ENCODE measurements at places on chromosomes 2 and 18.

DNA sequence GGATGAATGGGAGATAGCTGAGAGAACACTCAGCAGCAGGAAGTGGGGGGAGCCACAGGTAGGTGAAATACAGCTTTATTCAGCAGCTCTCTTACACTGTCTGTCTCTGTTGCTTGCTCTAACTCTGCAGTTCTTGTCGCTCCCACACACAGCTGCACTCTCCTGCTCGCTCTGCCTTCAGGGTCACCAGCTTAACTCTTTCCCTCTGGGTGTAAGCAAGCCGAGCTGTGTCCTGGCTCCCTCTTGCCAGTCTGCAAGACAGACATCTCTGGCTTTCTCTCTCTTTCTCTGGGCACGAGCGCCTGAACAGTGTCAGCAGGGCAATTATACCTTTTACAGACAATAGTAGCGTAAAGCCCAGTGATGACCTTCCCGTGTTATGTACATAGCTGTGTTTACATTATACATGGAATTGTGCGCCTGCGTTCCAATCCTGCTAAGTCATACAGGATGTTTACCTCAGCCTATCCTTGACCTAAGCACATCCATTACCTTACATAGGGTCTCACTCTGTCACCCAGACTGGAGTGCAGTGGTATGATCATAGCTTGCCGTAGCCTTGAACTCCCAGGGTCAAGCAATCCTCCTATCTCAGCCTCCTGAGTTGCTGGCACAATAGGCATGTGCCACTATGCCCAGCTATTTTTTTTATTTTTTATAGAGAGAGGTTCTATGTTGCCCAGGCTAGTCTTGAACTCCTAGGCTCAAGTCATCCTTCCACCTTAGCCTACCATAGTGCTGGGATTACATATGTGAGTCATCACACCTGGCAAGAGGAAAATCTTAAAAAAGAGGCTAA lies 57.8 kb upstream of the CHN1 start:
- DNase-seq = no peak

- no peak for DNase-seq
These were observed 13.0 kb upstream of the DLX1 start for GRCh38 chr2:172072303-172072702.

DNA sequence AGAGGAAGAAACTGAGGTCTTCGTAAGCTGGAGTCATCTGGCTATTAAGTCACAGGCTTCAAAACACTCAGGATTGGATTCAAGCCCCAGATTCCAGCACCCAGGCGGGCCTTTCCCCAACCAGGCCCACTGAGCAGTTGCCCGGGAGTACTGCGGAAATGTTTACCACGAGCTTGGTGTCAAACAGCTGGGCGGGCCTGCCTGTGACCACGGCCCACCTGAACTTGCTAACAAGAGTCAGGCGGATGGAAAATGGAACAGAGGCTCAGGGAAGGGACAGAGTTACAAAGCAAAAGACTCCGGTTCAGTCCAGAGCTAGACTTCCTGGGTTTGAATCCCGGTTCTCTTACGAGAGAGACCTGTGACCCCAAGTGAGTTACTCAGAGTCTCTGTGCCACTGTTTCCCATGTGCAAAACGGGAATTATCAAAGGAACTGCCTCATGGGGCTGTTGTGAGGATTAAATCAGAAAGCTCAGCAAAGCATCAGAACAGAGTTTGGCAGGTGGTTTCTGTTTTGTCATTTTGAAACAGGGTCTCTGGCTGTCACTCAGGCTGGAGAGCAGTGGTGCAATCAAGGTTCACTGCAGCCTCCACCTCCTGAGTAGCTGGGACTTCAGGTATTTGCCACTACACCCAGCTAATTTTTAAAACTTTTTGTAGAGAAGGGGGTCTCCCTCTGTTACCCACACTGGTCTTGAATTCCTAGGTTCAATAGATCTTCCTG lies 49.0 kb upstream of the TFCP2L1 start:
- DNase-seq = no peak

- no peak for DNase-seq
These were observed 5.8 kb downstream of the DPYSL5 start for GRCh38 chr2:26853751-26854150.

GRCh38 chr18:7133181-7133580 lies 15.6 kb upstream of the LAMA1 start:
- no peak for DNase-seq

GRCh38 chr2:134836986-134837385 lies 1.4 kb upstream of the ACMSD start:
- DNase-seq = no peak

DNA sequence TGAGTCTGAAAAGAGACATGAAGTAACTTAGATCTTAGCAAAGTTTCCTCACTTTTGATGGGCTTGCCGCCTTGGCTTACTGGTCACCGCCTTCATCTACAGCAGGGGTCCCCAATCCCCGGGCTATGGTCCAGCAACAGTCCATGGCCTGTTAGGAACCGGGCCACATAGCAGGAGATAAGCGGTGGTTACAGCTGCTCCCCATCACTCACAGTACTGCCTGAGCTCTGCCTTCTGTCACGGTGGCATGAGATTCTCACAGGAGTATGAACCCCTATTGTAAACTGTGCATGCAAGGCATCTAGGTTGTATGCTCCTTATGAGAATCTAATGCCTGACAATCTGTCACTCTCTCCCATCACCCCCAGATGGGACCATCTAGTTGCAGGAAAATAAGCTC lies 72.9 kb downstream of the BIN1 start:
- no peak for DNase-seq

- DNase-seq = no peak
These were observed 21.2 kb upstream of the NTSR2 start for GRCh38 chr2:11691076-11691660.

GRCh38 chr2:41540272-41540998 lies 507.4 kb upstream of the PKDCC start:
- DNase-seq = no peak

DNA sequence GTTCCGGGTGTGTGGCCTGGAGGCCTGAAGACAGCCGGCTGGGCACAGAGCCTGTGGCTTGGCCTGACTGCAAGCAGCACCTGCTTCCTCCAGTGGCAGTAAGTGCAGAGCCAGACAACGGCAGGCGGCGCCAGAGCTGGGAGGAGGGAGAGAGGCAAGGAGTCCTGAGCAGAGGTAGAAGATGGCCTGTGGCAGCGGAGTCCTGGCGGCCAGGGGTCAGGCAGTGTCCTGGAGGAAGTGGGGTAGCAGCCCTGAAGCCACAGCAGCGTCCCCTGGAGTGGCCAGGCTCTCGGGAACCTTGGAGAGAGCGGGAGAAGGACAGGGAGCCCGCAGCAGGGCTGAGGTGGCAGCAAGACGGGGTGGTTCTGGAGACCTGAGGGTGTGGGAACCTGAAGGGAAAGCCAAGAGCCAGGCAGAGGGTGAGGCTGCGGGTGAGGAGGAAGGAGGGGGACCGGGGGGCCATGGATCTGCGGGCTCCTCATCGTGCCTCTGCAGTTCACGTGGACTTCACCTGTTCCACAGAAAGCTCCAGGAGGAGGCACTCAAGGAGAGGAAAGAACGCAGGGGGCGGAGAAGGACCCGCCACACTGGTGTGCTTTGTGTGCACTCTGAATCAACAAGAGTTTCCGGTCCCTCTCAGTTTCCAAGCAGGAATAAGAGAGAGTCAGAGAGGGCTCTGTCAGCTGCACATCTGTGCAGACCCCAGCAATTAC lies 85.9 kb downstream of the USP40 start:
- DNase-seq = no peak

DNA sequence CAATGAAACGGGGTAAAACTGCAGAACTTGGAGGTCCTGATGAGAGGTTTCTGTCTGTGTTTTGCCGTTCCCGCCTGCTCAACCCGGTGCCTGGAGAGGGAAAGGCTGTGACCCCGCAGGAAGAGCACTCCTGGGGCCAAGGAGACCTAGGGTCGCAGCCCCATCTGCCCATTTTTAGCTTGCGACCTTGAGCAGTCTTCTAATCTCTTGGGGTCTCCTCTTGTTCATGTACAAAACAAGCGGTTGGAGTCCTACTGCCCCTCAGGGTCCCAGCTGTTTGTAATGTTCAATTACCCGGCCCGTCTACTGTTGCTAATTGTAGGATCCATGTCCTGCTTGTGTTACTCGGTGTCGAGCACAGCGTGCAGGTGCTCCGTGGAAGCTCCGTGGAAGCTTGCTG lies 104.5 kb downstream of the PTGR3 start:
- no peak for DNase-seq
